ENCODE measurements at places on chromosomes 4 and X.

DNA sequence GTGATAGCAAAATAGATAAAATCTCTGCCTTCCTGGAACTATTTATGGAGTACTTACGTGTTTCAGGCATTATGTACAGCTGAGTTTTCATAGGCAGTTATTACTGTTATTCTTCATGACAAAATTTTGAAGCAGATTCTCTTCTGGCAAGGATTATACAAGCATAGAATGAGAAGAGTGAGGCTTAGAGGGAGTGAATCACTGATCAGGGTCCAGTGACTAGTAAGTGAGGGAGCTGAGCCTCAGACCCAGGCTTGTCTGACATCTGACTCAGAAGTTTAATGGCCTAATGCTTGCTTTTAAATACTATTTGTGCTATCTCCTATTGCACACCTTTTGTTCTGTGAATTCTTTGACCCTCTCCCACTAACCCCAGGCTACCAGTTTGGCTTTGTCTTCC lies 110.6 kb downstream of the DTHD1 start:
- no peak for DNase-seq

DNA sequence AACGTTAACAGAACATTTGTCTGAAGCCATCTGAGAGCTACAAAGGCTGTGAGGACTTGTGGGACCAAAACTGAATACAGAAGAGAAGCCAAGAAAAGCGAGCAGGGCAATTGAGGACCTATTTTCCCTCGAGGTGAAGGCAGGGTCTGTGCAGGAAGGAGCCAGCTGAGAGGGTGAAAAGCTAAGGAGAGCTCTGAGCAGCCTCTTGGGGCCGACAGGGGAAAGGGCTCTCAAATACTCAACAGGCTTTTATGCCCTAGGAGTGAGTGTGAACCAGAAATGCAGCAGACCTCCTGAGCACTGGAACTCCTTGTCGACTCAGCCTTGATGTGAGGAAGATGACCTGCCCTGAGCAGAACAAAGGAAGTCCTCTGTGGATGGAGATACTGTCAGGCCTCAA lies 54.2 kb downstream of the C4orf50 start:
- DNase-seq: no peak

DNA sequence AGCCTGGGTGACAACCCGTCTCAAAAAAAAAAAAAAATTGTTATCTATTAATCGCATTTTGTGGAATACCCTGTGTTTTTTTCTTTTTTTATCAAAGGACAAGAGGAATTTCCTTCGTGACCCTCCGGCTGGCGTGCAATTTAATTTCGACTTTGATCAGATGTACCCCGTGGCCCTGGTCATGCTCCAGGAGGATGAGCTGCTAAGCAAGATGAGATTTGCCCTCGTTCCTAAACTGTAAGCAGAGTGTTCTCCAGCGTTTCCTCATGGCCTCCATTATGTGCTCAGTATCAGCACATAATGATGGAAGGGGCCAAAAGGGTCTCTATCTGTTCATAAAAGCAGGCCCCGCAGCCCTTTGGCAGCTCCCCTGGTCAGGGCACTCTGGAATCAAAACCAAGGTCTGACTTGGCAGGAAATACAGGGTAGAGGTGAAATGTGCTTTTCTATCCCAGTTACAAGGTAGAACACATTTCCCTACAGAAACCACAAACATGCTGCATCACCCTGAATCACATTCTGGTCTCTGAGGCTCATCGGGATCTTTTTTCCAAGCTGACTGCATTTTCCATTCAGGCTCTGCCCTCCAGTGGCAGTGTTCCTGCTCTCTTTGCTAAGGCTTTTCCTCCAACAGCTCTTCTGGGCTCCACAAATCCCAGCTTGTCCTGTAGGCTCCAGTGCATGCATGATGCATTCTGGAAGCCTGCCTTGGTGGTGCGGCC lies 24.4 kb downstream of the SYAP1 start:
- DNase-seq: peak; percentile 38

DNA sequence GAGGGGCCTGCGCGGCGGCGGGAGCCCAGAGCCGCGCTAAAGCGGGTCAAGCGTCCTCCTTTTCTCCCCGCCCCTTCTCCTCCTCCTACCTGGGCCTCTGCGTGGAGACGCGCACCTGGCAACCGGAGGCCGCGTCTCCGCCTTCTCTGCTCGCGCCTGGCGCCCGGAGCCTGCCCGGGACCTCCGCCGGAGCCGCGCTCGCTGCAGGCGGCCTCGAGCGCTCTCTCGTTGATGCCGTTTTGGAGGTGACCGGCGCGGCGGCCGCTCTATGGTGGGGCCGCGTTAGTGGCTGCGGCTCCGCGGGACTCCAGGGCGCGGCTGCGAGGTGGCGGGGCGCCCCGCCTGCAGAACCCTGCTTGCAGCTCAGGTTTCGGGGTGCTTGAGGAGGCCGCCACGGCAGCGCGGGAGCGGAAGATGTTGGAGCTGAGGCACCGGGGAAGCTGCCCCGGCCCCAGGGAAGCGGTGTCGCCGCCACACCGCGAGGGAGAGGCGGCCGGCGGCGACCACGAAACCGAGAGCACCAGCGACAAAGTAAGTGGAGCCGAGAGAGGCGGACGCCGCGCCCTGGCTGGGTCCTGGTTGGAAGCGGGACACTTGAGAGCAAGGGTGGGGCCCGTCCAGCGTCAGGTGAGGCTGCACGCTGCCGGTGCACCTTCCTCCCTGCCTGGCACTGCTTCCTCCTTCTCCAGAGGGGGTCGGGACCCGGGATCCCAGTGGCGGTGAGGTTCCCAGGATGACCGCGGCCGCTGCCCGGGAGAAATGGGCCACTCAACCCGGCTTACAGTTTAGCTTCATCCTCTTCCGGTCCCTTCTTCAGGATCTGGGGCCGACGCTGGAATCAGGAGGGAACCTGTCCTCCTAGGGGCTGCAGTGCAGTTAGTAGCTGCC lies at the start of gene CDS1:
CDS1 (plus strand) TSS at position 140 of the 888 bp plus-strand sequence; CDS start at position 415, 275 bp downstream.
- no peak for DNase-seq

DNA sequence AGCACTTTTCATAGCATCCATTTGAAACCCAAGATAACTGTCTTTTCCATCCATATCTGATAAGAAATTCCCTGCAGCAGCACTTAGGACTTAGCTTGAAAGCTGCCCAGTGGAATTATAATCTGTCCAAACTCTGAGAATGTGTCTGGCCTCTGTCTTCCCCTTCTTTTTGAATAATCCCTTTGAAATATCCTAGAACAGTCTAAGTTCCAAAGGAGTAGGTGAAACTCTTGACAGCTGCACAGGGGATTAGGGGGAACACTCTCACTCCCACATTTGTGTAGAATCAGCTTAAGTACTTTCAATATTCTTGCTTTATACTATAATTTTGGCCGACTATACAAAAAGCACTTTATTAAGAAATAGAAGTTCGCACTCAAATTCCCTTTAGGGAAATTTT lies 157.7 kb downstream of the PAPSS1 start:
- DNase-seq: no peak

GRCh38 chrX:44068043-44068442 lies 94.9 kb upstream of the NDP start:
- DNase-seq: no peak

GRCh38 chr4:151429957-151430570 lies 21.1 kb downstream of the FHIP1A start:
- no peak for DNase-seq

- DNase-seq: no peak
Measured at GRCh38 chrX:135006187-135006586, 15.4 kb downstream of the SMIM10 start.

DNA sequence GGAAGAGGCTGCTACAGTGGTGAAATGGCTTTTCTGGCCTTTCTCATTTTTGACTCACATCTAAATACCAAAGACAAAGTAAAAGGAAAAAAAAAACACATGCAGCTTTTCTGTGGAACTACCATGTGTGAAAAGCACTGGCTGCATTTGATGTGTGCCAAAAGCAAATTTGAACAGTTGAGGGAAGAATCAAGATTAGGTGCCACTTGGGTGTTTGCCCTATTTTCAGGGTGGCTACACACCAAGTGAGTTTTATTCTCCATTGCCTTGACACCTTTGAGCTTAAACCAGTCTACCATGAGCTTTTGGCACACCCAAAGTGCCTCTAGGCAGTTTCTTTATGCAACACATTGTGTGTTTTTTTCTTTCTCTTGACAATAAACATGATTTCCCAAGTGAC lies 423.9 kb downstream of the FAM133A start:
- no peak for DNase-seq

GRCh38 chr4:172998527-172999469 lies 169.8 kb upstream of the GALNT7 start:
- DNase-seq: peak; percentile 91

DNA sequence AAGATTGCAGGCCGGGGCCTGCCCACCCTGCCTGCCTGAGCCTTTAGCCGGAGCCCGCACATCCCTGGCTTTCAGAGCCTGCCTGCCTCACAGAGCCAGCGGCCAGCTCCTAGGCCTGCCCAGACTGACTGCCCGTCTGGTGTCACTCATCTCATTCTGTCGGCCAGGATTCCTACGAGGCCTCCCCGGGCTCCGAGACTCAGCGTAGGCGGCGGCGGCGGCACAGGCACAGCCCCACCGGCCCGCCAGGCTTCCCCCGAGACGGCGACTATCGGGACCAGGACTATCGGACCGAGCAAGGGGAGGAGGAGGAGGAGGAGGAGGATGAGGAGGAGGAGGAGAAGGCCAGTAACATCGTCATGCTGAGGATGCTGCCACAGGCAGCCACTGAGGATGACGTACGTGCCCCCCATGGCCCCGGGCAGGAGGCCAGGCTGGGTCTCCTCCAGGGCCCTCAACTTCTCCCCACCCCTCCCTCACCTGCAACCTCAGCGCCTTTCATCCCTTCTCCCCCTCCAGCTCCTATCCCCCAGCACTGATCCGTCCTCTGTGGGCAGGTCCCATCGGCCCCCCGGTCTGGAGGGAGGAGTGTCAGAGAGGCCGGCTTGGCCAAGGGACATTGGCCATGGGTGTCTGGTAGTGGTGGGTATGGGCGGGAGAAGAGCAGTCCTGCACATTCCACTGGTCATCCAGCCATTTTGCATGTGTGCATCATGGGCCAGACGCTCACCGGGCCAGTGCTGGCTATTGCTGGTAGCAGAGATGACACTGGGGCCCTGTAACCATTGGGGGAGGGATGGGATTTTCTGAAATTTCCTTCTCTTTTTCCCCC lies 22.6 kb upstream of the UBA1 start:
- DNase-seq: no peak

- no peak for DNase-seq
Measured at GRCh38 chrX:115378471-115378870, 89.0 kb downstream of the LUZP4 start.

GRCh38 chr4:8364848-8365350 lies 75.6 kb downstream of the ACOX3 start:
- DNase-seq: no peak

DNA sequence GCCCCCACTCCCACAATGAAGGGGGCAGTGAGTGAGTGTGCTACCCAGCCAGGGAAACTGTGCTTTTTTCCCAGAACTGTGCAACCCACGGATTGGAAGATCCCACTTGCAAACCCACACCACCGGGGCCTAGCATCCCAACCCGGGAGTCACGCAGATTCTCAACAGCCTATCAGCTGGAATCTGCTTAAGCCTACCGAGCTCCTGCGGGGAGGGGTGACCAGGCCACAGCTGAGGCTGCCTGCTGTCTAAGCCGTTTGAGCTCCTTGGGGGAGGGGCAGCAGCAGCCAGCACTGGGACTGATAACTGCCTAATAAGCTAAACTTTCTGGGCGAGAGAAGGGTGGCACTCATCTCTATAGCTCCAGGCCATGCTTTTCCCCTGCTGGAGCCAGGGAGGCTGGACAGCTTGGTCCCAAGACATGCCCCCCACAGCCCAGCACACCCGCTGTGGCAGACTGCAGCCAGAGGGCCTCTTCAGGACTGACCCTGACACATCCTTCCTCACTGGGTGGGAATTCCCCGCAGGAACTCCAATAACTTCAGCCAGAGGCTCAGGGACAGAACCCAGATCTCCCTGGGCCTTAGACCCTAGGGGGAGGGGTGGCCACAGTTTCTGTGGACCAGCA lies 161.3 kb upstream of the MAGEB18 start:
- DNase-seq: no peak

- DNase-seq: no peak
Measured at GRCh38 chr4:37464373-37465128, 220.0 kb downstream of the NWD2 start.

- no peak for DNase-seq
Measured at GRCh38 chr4:115841871-115842270, 728.5 kb upstream of the NDST4 start.

DNA sequence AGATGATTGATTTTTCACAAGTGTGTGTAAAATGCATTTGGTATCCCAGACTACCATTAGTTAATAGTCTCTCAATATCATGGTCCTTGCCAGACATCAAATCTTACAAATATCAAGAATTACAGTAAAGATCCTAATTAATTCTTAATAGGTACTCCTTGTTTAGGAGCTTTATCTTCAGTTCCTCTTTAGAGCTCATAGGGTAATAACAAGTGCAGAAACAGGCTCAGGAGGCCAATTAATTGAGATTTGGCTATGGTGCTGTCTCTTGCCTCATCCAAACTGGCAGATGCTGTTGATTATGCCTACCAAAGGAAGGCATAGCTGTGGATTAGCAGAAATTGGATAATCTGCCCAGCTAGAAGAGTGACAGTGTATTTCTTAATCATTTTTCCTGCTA lies 6.9 kb downstream of the MTMR1 start:
- no peak for DNase-seq

- DNase-seq: peak; percentile 58
Measured at GRCh38 chr4:133146574-133147241, 2.4 kb upstream of the PCDH10 start.

GRCh38 chr4:24988776-24989175 lies 42.0 kb downstream of the LGI2 start:
- peak; percentile 50 for DNase-seq

DNA sequence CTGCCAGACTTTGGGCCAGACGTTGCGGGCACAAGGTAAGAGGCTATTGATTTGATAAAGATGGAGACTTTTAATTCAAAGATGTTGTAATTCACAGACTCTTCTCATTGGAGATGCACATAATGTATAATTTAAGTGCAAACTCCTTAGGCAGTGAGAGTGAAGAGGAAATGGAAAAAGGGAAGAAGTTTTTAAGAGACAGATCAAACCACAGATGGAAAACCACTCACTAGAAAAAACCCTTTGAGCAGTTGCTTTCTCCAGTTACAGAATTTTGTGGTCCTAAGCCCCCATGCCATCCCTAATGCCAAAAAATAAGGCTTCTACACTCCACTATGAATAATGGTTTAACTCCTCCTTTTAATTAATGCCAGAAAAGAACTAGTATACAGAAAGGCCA lies 977.1 kb upstream of the PRKX start:
- no peak for DNase-seq

DNA sequence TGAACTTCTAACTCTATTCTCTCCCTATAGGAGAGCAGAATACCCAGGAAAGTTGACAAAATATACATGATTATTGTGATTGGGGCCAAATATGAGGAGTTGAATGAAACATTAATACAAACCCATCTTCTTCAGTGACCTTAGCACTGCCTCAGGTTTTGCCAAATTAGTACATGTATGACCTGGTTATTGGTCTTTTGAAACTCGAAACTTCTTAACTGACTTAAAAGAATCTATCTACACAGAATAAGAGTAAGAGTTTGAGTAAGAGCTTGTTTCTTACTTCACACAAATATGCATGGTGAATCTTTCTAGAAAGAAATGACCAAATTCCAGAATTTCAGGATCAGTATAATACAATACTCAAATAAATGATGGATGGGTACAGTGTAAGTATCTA lies 213.0 kb upstream of the GK2 start:
- DNase-seq: no peak

GRCh38 chr4:144715230-144715629 lies 69.3 kb downstream of the HHIP start:
- DNase-seq: no peak

Data from fibroblast of skin of back (primary cell).